ENCODE measurements at places on chromosomes 12 and 14.
A peak's percentile ranks its signal among the peaks of the same experiment; 100 is the strongest.

DNA sequence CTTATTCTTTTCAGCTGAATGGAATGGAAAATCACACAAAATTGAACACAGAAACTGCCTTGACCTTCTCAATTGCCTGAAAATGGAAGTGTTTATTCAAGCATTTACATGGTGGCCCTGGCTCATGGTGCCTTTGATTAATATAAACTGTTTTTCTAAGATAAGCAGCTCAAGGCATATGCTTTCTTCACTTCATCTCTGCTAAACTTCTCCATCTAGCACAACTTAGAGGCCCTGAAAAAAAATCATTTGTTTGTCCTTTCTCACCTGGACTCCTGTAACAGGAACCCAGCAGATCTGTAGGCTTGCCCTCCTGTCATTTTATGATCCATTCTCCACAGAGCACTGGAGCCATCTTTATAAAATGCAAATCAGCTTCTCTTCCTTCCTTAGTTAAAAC is 117.5 kb upstream of the KRR1 start:
- no peak for DNase-seq

DNA sequence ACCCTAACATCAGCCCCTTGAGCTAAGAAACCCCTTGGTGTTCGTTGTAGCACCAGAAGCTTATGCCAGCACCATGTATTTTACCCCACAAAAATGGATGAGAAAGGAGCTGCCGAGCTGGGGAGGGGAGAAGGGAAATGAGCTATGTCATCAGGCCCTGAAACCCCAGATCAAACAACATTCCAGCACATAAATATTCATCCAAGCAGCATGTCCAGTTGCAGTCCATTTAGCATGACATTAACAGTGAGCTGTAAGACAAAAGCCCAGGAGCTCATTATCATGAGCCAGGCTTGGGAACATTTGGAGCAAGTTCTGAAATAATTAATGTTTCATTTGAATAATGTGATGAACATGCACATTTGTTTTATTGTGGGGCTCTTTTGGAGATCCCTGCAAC is 630.1 kb upstream of the TMEM132C start:
- no peak for DNase-seq

- DNase-seq, result no peak
These were observed 134.0 kb downstream of the DYRK2 start for GRCh38 chr12:67782573-67782972.

GRCh38 chr14:25011095-25011494 is 38.9 kb downstream of the STXBP6 start:
- no peak for DNase-seq

DNA sequence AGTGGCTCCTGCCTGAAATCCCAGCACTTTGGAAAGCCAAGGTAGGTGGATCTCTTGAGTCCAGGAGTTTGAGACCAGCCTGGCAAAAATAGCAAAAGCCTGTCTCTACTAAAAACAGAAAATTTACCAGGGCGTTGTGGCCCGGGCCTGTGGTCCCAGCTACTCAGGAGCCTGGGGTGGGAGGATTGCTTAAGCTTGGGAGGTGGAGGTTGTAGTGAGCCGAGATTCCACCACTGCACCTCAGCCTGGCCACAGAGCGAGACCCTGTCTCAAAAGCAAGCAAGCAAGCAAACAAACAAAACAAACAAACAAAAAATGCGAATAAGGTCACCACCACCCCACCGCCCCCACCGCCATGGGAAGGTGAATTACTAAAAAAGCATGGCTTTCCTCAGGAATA is 238.7 kb downstream of the ATXN7L3B start:
- DNase-seq, result no peak

DNA sequence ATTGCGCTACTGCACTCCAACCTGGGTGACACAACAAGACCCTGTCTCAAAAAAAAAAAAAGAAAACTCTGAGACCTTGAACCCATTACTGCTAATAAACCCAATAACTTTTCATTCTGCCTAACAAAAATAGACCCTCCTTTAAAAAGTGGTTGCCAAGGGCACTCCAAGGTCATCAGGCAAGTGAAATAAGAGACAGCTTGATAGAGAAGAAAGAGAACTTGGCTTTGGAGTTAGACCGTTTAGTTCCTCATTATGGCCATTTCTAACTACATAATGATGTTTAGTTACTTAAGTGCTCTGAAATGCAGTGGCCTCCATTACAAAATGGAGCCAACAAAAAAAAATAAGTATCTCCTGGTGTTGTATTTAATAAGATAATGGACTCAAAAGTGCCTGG is 55.9 kb downstream of the PHLDA1 start:
- DNase-seq, result no peak

GRCh38 chr12:71159264-71159663 is 1.5 kb upstream of the TSPAN8 start:
- DNase-seq, result no peak

GRCh38 chr14:80425686-80426085 is 214.4 kb upstream of the DIO2 start:
- no peak for DNase-seq

DNA sequence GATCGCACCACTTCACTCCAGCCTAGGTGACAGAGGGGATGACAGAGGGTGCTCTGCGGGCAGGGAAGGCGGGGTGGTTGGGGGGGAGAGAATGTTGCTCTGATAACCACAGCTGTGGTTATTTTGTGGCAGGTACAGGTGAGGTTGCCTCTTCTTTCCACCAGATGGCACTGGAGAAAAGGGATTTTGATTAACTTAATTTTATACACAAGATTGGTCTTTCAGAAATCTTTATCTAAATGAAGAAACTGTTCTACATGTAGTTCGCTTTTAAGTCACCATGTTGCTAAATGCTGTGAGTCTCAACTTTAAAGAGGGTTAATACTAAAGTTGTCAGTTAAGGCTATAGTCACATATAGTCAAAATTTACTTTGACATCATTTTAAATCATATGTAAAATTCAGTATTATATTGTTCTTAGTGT is 25.7 kb downstream of the FGF23 start:
- DNase-seq, result no peak

GRCh38 chr14:53285821-53286220 is 132.7 kb upstream of the DDHD1 start:
- no peak for DNase-seq

- no peak for DNase-seq
These were observed 174.2 kb downstream of the SSPN start for GRCh38 chr12:26369588-26369987.

GRCh38 chr12:26402648-26403047 is 207.3 kb downstream of the SSPN start:
- DNase-seq, result no peak

- no peak for DNase-seq
These were observed at the start of gene ZNF219 for GRCh38 chr14:21098076-21098891. TSS of gene ZNF219 (minus strand) at chr14:21098655. CDS start at chr14:21093591, 5,064 bp downstream.

DNA sequence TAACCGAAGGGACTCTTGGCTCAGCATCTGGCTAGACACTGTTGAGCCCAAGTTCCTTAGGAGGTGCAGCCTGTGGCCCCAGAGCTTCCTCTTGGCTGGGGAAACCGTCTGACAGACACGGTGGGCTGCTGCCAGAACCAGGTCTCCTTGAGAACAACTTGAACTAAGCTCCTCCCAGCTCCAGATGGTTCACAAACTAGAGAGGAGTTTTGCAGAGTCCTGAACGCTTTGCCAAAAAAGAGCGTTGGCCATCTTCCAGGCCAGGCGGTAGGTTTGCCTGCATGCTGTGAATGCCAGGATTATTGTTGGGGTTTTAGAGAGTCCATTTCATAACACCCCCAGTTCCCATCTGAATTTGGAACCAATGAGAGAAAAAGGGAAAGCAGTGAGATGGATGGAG is 399.8 kb downstream of the RGS6 start:
- DNase-seq, result no peak

DNA sequence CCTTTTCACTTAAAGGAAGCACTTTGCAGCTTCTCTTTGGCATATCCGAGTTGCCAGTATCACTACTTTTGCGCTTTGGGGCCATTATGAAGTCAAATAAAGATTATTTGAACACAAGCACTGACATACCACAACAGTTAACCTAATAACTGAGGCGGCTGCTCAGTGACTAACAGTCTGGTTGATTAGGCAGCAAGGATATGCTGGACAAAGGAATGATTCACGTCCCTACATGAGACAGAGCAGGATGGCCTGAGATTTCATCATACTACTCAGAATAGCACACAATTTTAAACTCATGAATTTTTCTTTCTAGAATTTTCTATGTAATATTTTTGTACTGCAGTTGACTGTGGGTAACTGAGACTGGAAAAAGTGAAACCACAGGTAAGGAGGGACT is 56.9 kb upstream of the E2F7 start:
- no peak for DNase-seq

GRCh38 chr14:104979758-104980610 is 1.8 kb upstream of the AHNAK2 start:
- DNase-seq, result peak; percentile 61

DNA sequence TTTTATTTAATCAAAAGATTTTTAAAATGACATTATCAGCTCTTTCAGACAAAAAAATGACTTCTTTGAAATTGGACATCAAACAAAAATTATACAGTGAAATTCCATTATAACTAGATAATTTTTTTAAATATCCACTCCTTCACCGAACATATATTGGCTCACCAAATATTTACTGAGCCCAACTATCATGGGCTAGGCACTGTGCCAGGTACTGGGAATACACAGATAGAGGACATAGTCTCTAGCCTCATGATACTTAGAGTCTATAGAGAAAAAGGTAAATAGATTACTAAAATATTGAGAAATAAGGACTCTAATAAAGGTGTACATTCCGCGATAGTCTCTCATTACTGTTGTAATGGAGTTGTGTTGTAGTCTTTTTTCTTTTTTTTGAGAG is 219.9 kb downstream of the SEC23A start:
- no peak for DNase-seq

GRCh38 chr12:104477510-104478390 is 21.0 kb downstream of the CHST11 start:
- DNase-seq, result no peak

- DNase-seq, result no peak
These were observed 46.1 kb downstream of the DDX11 start for GRCh38 chr12:31119803-31120211.

GRCh38 chr12:123973552-123974341 is 732 bp downstream of the ZNF664 start:
- no peak for DNase-seq

GRCh38 chr12:59660148-59660547 is 64.3 kb downstream of the SLC16A7 start:
- DNase-seq, result no peak

DNA sequence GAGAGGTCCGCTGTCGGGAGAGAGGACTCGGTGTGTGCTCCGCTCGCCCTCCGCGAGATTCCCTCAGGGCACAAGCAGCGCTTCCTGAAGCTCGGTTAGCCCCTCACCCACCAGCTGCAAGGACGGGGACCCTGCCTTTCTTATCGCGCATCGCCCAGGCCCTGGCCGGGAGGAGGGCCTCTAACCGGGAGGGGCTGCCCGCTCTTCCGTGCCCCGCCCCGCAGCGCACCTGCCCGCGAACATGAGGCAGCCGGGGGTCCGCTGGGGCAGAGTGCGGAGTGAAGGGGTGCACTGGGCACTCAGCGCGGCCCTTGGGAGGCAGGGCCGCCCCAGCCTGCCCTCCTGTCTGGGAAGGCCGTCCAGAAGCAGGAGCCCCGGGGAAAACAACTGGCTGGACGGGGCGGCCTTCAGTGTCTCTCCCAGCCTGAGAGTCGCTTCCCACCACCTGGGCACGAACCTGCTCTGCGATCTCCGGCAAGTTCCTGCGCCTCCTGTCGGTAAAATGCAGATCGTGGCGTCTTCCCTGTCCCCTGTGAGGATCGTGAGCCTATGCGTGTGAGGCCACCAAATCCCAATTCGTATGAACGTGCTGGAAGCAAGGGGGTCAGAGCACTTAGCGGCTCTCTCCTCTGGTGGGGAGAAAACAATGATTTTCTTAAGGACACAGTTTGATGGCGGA is 28.0 kb upstream of the ADIPOR2 start:
- peak; percentile 70 for DNase-seq

DNA sequence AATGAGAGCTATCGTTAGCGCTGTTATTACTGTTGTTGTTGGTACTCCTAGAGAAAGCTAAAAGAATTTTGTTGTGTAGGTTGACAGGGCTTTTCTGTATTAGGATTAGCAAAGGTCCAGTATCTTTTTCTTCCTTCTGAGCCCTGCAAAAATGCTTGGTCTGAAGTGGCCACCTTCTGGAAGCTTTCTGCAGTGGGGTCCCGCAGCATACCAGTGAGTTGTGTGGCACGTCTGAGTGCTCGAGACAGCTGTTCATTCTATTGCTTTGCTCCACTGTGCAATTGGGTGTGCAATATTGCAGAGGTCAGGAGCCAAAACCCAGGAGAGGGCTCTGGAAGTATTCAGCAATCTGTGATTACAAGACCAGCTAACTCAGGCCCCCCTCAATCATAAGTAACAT is 57.1 kb downstream of the CCDC60 start:
- DNase-seq, result no peak

DNA sequence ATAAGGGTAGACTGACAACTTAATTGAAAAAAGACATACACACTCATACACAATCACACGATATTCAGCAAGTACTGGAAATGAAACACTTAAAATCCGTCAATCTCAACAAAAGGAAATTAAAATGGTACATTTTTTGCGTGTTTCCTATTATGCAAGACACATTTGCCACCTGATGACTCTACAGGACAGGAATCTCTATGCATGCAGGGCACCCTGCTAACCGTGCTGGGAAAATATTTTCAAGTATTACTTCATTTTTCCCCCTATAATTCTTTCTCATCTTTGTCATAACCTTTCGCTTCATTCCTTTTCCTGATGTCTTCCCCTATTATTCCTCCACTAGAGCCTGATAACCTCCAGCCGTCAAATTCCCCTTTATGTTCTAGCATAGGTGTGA is 150.2 kb downstream of the TMEM132D start:
- no peak for DNase-seq

DNA sequence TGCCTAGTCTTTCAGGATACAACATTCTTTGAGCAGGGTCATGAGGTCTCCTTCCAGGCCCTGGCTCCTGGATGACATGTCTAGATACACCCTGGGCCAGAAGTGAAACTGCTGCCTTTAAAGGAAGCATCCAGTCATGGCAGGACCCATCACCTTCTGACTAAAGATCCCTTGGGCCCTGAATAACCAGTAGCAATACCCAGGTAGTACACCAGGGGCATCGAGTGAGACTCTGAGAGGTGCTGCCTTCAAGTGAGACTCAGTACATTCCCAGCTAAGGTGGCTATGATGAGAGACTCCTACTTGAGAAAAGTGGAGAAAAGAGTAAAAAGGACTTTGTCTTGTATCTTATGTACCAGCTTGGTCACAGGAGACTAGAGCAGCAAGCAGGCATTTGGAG is 23.5 kb downstream of the OR6C68 start:
- no peak for DNase-seq

DNA sequence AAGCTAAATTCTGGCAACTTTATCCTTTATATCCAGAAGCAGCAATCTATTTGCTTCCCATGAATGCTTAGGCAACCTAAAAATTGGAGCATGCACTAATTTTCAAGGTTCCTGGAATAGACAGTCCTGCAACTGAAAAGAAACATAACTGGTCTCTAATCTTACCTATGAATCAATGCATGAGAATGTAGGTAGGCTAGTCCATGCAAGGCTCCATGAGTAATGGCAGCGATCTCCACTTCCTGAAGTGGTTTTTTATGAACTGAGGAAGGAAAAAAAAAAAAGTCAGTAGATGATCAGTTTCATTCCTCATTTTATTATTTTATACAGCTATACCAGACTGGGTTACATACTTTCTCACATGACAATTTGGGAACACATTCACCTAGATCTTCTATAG is 102.0 kb downstream of the PEBP1 start:
- no peak for DNase-seq
